ENCODE measurements at places on chromosomes 6 and 20. TPM values are rescaled to one million over a fixed set of nuclear protein-coding genes. Genes with fewer than 3 reads are reported as not detected.

CST5 gene
- total RNA-seq: not detected

BACH2 gene
- 7.5 TPM for total RNA-seq

FAM184A gene
- total RNA-seq: 2.2 TPM

MCCD1 gene
- total RNA-seq: not detected

OR2B6 gene
- total RNA-seq: not detected

LY6G6D gene
- not detected for total RNA-seq

ALDH5A1 gene
- total RNA-seq: 1.7 TPM

ERVFRD-1 gene
- total RNA-seq: not detected

EYA2 gene
- not detected for total RNA-seq

BAK1 gene
- 57.7 TPM for total RNA-seq

NEURL2 gene
- total RNA-seq: 2.0 TPM

TCP11 gene
- total RNA-seq: not detected
